ENCODE measurements at places on chromosomes 1 and 21.

- DNase-seq: no peak
These were observed 103.1 kb downstream of the FAM78B start for GRCh38 chr1:166063701-166064100.

DNA sequence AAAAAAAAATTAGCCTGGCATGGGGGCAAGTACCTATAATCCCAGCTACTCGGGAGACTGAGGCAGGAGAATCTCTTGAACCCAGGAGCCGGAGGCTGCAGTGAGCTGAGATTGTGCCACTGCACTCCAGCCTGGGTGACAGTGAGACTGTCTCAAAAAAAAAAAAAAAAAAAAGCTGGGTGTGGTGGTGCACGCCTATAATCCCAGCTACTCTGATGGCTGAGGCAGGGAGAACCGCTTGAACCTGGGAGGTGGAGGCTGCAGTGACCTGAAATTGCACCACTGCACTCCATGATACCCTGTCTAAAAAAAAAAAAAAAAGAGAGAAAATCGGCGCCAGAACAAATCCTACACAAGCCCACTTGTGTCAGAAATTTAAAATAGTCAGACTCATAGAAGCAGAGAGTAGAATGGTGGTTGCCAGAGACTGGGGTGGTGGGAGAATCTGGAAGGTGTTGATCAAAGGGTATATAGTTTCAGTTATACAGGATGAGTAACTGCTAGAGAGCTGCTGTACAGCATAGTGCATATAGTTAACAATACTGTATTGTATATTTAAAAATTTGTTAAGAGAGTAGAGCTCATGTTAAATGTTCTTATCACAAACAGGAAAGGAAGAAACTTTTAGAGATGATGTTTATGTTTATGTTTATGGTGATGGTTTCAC lies 9.6 kb downstream of the DIP2A start:
- no peak for DNase-seq

- no peak for DNase-seq
These were observed 103.3 kb downstream of the GDAP2 start for GRCh38 chr1:117826119-117826518.

GRCh38 chr1:15075817-15076216 lies 77.7 kb upstream of the TMEM51 start:
- no peak for DNase-seq

DNA sequence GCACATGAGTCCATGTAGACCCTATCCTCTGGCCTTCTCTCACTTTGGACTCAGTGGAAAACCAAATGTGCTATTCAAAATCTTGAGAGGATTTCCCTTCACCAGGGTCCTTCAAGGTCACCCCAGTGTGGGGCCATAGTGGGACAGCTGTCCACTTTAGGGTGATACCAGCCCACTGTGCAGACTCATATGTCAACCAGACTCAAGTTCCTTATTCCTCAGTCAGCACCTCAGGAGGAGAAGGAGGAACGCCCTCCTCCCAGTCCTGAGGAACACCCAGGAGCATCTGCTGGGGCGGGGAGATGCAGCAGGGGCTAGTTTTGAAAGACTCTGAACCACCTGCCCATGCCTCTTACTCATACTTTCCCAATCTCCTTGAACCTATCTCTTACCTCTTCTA lies 340.9 kb downstream of the MATN1 start:
- no peak for DNase-seq

- DNase-seq: no peak
These were observed 331.9 kb downstream of the OMA1 start for GRCh38 chr1:58214674-58215073.
